ENCODE measurements at places on chromosomes 11 and 22.

GRCh38 chr11:130219148-130219547, 59.6 kb downstream of the ST14 start:
- DNase-seq, result no peak

- no peak for DNase-seq
Measured at GRCh38 chr11:3155691-3156258, 9.3 kb downstream of the OSBPL5 start.

- DNase-seq, result no peak
Measured at GRCh38 chr22:42719133-42719532, 1.5 kb downstream of the A4GALT start.

DNA sequence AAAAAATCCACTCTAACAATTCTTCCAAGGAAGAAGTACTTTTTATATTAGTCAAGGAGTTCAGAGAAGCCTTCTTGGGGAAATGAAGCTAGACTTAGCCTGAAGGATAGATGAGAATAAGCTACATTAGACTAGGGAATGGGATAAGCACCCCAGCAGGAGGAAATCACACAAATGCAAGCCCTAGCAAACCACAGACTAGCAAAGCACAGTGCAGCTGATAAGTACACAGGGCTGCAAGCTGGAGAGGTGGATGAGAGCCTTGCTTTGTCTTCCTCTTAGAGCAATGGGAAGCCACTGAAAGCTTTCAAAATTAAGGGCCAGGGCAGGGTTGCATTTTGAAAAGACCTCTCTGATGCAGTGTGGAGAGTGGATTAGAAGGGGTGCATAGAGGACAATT, 946.2 kb downstream of the LRRC4C start:
- no peak for DNase-seq

DNA sequence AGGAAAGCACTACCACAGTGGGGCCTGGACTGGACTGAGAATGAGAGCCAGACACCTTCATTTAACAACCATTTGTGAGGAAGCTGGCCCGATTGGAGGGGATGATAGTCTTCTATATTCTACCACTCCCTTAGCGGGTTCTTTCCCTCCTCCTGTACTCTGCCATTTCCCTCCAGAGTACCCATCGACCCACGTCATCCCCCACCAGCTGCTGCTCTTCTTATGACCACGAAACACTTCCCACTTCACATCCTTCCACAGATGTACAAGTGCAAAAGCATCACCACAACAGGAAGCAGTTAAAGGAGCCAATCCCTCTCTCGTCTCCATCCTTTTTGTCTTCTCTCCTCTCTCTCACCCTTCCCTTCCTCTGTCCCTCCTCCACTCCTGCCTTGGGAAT, 18.0 kb upstream of the UBASH3B start:
- no peak for DNase-seq

DNA sequence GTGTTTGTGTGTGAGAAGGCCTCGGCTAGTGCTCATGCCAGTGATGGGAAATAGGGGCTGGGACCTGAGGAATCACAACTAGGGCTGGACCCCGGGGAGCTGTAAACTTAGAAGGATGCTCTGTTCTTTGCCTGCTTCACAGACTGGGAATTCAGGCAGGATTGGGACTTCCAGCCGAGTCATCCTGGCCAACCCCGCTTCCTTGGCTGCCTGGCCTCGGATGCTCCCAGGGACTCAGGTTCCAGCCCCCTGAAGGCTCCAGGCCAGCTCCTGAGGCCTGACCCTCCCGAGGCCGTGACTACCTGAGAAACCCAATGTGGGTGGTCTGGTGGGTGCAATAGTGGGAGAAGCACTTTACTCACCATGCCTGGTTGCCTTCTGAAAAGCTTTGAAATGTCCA, 44.7 kb downstream of the IRAG1 start:
- no peak for DNase-seq

DNA sequence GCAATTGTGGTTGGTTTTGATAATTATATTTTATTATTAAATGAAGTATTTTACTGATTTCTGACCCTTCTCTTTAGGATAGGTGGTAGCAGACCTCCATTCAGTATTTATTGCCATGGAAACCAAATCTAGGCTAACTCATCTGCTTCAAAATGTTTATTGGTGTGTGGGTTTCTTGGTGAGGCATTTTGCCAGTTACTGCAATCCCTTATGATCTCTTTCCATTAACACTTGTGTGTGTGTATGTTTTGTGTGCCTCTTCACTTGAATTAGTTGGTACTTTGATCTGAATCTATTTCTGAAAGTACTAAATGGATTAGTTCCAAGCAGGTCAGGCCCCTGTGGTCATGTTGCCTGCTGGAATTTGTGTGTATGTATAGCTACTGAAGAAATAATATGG, 184.4 kb upstream of the C11orf87 start:
- DNase-seq, result no peak

- DNase-seq, result no peak
Measured at GRCh38 chr11:101030015-101030414, 99.6 kb downstream of the PGR start.

GRCh38 chr22:23268877-23269276, 88.6 kb downstream of the BCR start:
- DNase-seq, result no peak

DNA sequence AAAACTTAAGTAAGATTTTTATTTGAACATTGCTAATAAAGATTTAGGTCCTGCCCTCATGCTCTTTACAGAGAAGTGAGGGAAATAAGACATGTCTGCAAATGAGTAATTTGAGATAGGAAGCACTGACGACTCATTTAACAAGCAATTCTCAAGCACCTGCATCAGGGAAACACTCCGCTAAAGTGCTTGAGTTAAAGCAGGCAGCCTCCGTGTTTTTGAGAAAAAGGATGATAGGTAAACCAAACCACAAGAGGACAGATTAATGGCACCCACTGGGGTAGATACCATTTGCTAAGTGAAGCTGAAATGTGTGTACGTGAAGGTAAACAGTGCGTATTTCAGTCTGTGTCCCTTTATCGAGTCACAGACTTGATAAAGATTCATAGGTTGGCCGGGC, 184.6 kb upstream of the CARD18 start:
- DNase-seq, result no peak

GRCh38 chr22:32206774-32207758, 2.2 kb upstream of the RFPL2 start:
- peak; percentile 63 for DNase-seq

- DNase-seq, result no peak
Measured at GRCh38 chr11:100563541-100564280, 123.4 kb upstream of the ARHGAP42 start.

- peak; percentile 53 for DNase-seq
Measured at GRCh38 chr11:33375688-33376311, 118.6 kb downstream of the HIPK3 start.

All from stomach (tissue), 19 donors.